T-helper 2 cell treated with Interferon-gamma antibody and Interleukin-4, amounts not matched to agents 100 ng/mL and 5 ng/mL, for 36 hours (primary cell): ENCODE measurements at places on chromosomes 6 and 20. TPM values are rescaled to one million over a fixed set of nuclear protein-coding genes. Genes with fewer than 3 reads are reported as not detected.

The MARCKS gene
- 0.11 and 0.20 TPM in 2 replicates for total RNA-seq

The PCSK2 gene
- total RNA-seq = not detected in 2 replicates

The ZNF165 gene
- total RNA-seq = 0.43 and 0.66 TPM in 2 replicates

The SERPINB1 gene
- 67.0 and 67.4 TPM in 2 replicates for total RNA-seq

The MYB gene
- total RNA-seq = 75.7 and 77.9 TPM in 2 replicates

The PBOV1 gene
- not detected in 2 replicates for total RNA-seq

The SSR1 gene
- total RNA-seq = 198 and 210 TPM in 2 replicates

The COL11A2 gene
- total RNA-seq = 0.59 and 0.77 TPM in 2 replicates

The POM121L2 gene
- not detected in 2 replicates for total RNA-seq

The TBPL1 gene
- total RNA-seq = 29.1 and 29.9 TPM in 2 replicates
